NK-92 treated with Interleukin-12 subunit alpha and Interleukin-12 subunit beta, amount 100 ng/mL, for 24 hours (cell line): ENCODE measurements at places on chromosomes 11 and 22.

GRCh38 chr11:79437278-79437980 lies 3.4 kb downstream of the TENM4 start:
- no peak for DNase-seq

GRCh38 chr11:25855916-25856315 lies 476.0 kb upstream of the ANO3 start:
- DNase-seq, result no peak

- no peak for DNase-seq
Observed at GRCh38 chr11:123083623-123084029, 21.7 kb upstream of the HSPA8 start.

DNA sequence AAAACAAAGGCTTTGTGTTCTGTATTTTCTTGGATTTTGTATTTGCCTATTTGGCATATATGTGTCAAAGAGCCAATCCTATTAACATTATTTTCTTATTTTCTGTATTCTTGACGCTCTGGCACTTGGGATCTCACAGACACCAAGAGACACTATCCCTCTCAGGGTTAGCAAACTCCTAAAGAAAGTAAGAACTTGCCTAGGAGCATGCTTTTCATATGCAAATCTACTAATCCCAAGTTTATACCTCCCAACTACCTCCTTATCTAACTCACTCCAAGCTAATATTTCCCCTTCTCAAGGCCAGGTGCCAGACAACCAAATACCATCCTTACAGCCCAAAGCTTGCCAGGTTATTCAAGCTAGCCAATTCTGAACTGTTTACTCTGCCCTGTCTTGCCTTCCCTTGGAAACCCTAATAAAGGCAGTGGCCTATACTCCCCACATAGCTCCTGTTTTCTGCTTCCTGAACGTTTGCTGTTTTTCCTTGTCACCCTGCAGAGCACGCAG lies 455.4 kb upstream of the ANO3 start:
- no peak for DNase-seq

GRCh38 chr11:22456993-22457762 lies 119.0 kb downstream of the SLC17A6 start:
- DNase-seq, result no peak

DNA sequence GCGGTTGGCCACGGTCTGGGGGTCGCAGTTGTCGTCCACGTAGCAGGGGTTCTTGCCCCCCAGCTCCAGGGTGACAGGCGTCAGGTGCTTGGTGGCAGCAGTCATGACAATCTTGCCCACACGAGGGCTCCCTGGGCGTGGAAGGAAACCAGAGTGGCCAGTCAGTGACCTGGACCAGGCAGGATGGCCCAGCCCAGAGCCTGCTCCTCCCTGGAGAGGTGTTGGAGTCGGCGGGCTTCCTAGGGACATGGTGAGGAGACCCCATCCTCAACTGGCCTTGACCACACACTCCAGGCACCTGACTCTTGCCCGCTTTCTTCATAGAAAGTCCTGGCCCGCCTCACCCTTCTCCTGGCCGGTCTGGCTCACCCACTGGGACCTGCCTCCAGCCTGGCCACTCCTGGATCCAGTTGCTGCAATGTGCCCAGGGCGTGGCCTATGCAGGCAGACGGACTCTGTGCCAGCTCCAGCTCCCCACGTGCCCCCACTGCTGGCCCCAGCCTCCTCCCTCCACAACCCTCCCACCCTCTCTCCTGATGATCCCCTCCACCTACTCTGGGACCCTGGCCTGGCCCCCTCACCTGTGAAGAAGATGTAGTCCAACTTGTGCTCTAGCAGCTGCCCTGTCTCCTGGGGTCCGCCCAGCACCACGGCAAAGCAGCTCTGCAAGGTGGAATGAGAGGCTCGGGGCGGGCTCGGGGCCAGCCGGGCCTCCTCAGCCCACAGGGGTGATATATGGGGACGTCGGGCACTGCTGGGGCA lies 8.7 kb downstream of the ALDH3B2 start:
- no peak for DNase-seq

- no peak for DNase-seq
Observed at GRCh38 chr11:117885777-117886176, 9.3 kb upstream of the FXYD6 start.

DNA sequence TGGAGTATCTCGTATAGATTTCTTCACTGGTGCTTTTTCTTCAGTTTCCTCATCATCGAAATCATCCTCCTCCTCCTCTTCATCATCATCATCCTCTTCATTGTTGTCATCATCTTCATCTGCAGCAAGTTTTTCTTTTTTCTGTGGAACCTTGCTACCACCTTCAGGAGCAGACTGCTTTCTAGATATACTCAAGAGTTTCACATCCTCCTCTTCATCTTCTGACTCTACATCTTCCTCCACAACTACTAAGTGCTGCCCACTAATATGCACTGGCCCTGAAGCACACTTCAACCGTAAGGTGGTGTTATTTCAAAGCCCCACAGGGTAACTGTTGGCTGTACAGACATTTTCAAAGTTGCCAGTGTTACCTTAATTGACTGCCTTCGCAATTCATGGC lies 17.1 kb downstream of the OR2AT4 start:
- DNase-seq, result no peak

DNA sequence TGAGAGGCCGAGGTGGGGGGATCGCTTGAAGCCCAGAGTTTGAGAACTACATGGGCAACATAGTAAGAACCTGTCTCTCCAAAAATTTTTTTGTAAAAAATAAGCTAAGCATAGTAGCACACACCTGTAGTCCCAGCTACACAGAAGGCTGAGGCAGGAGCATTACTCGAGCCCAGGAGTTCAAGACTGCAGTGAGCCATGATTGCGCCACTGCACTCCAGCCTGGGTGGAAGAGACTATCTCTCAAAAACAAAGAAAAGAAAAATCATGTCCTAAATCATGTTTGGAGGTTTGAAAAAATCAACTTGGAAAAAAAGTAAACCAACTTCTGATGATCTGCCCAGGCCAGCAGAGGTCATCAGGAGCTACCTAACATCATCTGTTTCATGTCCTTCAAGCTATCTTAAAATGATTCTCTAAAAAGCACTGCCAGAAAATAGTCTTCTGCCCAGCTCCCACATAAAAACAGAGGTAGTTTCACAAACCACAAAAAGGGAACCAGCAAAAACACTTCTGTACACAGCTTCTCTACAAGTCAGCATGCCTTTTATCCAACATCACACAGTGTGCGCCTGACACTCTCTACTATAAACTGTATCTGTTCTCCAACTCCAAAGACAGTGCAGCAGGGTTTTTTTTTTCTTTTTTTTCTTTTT lies 165.0 kb downstream of the SOX6 start:
- no peak for DNase-seq
